Astrocyte of the spinal cord (primary cell): ENCODE measurements at places on chromosomes 3 and 15.

DNA sequence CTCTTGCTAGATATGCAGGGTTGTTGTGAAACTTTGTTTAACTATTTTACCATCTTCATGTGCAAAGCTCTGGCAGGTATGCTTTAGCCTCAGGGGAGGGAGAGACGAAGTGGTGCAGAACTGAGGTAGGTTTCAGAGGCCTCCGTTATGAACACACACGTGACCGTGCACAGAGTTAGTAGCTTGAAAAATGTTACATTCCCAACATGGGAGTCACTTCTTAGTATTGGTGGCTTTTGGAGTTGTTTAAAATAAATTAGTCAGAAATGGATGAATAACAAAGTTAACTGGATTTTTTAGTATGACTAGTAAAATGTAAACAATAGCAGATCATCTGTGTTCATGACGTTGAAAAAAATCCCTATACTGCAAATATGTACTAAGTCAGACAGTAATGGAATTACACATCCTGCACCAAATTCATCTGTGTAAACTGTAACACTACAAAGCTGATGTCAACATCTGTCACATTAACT, 279.6 kb downstream of the KLF13 start:
- DNase-seq: peak; percentile 52

DNA sequence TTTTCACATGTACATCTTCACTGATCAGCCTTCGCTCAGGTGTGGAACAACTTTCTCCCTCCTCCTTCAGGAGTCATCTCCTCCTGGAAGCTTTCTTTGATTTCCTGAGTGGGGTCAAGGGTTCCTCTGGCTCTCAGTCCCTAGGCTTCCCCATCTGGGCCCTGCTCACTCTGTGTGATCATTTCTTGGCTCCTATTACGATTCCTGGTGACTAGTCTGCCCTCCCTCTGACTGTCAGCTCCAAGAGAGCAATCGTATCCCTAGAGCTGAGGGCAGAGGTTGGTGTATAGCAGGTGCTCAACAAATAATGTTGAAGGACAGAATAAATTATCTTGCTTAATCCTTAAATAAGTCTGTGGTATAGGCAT, 15.3 kb upstream of the PRKCD start:
- DNase-seq: no peak

DNA sequence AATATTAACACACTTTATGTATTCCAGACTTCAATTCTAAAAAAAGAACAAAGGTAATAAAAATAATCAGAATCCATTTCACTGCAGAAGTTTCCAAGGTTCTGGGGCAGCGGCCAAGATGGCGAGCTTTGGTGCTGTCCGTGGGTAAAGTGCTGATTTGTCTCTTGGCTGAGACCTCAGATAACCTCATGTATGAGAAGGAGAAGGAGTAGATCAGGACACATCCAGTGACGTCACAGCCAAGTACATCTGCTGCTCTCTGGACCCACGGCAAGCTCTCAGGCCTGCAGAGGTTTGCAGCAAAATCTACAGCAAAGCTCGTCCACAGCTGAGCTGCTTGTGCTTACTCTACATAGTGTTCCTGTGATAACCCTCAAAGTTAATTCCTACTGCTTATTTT, 165.7 kb downstream of the MAGI1 start:
- no peak for DNase-seq

DNA sequence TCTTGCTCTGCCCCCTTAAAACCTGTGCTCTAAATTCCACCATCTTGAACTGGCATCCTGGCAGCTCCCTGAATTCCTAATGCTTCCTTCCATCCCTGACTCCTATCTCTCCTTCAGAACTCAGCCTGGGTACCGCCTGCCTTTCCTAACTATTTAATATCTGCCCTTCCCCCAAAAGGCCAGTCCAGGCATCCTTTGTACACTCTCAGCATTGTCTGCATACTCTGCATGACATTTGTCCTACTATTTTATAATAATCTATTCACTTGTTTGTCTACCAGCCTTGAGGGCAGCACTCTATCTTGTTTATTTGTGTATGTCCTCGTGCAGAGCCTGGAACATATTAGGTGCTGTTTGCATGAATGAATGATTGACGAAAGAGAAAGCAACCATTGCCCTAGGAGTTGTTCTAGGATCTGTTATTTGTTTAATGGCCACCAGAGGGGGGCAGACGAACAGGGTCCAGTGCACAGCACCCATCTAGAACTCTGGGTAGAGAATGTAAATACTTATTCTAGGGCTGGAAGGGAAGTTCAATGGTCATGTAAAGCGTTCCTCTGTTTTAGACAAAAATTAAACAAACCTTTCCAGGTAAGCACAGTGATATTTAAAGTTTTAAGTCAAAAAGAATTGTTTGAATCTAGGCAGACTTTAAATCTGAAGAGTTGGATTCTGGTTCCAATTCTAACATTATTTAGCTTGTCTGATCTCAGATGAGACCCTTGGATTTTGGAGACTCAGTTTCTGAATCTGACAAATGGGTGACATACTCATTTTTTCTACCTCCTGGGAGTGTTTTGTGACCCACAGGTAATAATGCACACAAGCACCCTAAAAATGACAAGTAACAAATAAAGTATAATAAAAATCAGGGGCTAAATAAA, 125.8 kb upstream of the GALNT15 start:
- DNase-seq: peak; percentile 81

DNA sequence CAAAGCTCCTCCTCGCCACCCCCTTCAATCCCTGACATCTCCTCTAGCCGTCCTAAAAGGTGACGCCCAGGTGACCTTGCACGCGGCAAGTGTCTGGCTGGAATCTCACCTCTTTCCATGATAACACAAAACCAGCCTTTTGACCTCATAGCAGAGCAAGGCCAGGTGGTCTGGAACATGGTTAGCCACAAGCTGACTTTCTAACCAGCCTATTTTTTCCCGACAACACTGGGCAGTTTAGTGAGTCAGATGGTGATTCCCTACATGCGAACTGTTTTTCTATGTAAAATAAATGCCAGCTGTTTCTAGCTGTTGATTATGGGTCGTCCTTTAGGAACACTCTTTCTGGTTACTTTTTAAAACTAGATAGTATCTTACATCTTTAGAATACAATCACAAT, 243.0 kb downstream of the CD47 start:
- no peak for DNase-seq

- no peak for DNase-seq
Measured at GRCh38 chr15:26842391-26842790, 24.5 kb upstream of the GABRA5 start.

DNA sequence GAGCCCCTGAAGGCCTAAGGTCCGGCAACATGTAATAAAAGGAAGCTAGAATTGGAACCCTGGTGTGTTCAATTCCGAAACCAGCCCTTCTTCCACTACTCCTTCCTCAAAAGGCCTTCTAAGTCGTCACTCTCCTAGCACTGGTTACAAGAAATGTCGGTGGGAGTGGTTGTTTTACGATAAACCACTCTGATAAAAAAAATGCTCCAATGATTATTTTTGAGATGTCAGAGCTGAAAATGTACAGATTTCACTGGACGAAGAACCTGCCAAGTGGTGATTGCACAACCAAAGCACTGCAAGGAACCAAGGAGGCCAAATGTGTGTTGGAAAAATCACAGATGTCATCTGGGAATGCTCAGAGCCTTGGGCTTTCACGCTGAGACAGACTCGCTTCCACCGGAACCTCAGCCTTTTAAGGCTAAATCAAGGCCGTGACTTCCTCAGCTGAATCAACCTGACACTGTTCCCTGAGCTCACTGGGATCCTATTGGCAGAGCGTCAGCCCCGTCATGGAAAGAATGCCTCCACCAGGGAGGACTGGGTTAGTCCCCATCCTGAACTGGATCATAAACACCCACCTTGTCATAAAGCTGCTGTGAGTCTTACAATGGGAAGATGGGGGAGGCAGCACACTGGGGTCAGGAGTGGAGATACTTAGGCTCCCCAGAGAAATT, 108.1 kb upstream of the THBS1 start:
- peak; percentile 73 for DNase-seq

DNA sequence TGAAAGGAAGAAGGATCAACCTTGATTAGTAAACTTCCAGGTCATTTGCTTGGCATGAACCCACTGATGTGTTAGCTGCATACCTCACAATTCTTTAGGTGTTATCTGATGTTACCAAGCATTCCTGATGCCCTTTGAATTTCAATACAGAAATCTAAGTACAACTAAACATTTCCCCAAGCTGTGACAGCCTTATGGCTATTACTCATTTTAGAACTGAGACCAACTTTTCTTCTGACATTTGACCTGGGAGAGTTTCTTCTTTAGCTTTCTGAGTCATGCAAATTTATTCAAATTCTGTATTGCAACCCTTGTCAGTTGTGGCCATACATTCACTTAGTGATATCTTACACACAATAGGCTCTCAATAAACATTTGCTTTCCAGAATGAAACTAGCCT, 124.3 kb downstream of the TIGIT start:
- DNase-seq: no peak

DNA sequence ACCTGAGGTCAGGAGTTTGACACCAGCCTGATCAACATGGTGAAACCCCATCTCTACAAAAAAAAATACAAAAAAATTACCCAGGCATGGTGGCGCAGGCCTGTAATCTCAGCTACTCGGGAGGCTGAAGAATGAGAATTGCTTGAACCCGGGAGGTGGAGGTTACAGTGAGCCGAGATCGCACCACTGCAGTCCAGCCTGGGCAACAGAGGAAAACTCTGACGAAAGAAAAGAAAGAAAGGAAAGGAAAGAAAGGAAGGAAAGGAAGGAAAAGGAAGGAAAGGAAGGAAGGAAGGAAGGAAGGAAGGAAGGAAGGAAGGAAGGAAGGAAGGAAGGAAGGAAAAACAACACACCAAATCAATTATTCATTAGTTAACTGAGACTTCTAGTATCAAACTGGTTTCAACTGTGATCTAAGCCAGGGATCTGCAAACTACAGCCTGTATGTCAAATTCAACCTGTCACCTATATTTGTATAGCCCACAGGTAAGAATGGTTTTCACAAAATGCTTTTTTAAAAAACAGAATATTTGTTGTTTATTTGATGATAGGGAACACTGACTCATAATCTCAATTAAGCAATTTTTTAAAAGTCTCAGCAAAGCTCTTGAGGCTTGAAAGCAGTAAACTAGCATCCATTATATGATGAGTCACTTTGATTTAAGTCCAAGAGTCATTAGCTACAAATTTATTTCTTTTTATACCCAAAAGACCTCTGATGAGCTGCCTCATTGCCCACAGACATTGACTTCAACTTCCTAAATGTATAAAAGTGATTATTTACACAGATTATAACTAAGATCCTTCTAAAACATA, 127.6 kb downstream of the TBL1XR1 start:
- peak; percentile 56 for DNase-seq

DNA sequence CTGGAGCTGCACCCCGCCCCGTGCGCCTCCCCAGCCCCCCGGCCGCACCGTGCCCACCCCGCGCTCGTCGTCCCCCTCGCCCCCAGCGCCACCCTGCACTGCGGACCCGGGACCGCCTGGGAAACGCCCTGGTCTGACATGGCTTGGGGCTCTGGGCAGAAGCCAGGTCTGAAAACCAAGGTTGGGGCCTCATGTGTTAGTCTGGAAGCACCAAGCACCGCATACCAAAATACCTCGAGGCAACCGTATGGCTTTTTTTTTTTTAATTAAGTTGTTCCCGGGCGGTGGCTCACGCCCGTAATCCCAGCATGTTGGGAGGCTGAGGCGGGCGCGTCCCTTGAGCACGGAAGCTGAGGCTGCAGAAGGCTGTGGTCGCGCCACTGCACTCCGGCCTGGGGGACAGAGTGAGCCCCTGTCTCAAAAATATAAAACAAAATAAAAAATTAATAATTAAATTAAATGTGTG, 91.5 kb upstream of the CHD2 start:
- DNase-seq: no peak

DNA sequence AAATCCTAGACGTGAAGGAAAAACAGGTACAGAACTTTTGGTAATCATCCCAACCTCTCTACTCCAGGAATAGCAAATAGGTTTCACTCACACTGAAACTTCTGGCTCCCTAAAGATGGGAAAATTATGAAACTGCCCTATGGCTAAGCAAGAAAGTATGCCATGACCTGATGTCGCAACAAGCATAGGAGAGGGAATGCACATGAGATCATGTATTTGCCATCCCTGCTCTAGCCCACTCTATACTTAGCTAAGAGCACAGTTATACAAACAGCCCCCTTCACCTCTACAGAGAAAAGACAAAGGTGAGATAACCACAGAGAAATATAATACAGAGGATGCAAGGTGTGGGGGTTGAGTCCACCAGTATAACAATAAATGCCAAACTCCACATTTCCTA, 102.7 kb downstream of the TBC1D5 start:
- DNase-seq: peak; percentile 84

GRCh38 chr15:29542994-29543393, 273.4 kb upstream of the NSMCE3 start:
- no peak for DNase-seq

DNA sequence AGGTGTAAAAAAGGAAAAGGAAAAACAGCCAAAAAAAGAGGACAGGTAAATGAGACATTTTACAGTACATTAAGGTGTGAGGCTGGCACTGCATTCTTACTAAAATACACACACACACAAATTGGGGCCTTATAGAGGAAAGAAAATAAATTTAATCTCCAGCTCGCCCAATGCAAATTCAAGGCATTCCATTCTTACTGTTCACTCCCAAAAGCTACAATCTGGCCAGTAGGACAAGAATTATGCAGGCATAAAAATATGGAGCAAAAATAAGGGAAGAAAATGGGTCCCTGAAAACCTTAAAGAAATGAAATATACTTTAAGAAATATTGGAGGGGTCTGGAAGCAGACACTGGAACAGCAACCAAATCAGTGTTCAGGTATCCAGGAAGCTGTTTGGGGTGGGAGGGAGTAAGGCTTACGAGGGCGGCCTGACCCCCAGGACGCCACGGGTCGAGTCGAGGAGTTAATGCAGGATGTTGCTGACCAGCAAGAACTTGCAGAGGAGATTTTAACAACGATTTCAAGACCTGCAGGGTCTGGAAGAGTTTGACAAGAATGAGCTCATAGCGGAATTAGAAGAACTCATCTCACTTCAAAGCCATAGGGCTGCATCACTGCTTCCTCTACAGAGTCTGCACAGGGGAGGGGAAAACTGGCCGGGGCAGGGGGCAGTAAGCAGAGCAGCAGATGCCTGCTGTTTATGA, 245.5 kb downstream of the TBL1XR1 start:
- DNase-seq: no peak

DNA sequence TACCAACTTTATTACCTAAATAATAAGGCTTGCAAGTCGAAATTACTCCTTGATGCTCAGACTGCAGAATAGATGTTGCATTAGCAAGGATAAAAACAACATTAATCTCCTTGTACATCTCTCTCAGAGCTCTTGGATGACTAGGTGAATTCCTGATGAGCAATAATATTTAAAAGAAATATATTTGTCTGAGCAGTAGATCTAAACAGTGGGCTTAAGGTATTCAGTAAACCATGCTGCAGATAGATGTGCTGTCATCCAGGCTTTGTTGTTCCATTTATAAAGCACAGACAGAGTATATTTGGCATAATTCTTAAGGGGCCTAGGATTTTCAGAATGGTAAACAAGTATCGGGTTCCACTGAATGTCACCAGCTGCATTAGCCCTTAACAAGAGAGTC, 257.1 kb downstream of the TUSC7 start:
- no peak for DNase-seq
